ENCODE measurements at places on chromosomes 12 and 14.

DNA sequence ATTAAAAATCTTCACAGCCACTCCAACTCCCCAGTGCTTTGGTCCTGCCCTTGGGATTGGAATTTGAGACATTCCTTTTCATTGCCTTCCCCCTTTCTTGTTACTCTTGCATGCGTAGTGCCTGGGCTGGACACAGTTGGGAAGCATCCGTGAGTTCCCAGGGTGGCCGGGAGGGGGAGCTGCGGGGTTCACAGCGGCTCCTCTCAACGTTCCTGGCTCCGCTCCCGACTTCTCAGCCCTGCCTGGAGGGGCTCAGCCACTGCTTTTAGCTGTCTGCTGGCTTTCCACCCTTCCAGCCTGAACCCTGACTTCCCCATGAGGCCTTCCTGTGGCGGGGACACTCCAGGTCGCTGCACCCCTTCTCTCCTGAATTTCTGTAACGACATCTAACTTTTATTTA lies 3.2 kb downstream of the TEX52 start:
- DNase-seq: peak; percentile 58

DNA sequence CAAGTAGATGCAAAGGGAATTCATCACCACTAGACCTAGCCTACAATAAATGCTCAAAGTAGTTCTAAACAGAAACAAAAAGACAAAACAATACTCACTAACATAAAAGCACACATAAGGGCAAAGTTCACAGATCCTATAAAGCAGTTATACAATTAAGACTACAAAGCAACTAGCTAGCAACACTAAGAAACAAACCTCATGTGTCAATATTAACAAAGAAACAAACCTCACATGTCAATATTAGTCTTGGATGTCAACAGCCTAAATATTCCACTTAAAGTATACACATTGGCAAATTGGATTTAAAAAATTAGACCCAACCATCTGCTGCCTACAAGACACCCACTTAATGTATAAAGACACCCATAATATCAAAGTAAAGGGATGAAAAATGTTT lies 152.7 kb downstream of the KCNK10 start:
- DNase-seq: no peak

DNA sequence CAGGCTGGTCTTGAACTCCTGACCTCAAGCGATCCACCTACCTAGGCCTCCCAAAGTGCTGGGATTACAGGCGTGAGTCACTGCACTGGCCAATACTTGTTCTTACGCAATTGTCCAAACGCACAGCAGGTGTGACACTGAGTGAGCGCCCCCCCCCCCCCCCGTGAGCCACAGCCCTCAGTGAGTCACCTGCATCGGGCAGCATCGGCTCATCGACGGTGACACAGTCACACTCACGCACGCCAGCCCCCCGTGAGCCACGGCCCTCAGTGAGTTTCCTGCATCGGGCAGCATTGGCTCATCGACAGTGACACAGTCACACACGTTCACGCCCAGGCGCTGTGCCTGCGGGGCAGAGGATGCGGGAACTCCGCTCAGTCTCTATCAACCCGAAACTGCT lies 42.5 kb downstream of the GALNT9 start:
- no peak for DNase-seq

GRCh38 chr14:104576970-104577332 lies 2.6 kb upstream of the C14orf180 start:
- no peak for DNase-seq

DNA sequence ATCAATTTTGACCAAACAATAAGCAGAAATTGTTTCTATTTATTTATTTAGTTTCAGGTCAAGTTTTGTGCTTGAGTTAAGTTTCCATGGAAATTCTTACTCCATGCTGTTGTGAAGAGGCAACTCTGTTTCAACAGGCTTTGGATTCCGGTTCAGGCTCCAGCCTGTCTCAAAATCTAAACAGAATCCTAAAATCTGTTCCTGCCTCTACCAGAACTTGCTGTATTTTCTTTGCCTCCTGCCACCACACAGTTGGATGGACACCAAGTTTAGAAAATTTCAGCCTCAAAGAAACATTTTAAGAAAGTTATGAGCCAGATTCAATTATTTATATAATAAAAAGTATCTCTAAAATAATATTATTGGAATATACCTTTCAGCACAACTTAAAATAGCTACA lies 330.9 kb downstream of the FOXG1 start:
- no peak for DNase-seq

DNA sequence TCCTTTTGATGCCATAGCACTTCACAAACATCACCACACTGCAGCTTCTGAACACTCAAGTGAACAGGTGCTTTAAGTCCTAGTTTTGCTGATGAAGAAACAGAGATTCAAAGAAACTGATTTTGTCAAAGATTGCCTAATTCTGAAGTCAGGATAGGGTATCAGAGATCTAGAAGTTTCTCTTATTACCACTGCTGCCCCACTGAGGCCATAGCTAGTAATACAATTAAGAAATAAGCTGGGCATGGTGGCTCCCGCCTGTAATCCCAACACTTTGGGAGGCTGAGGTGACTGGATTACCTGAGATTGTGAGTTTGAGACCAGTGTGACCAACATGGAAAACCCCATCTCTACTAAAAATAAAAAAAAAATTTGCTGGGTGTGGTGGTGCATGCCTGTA lies 458.3 kb upstream of the SEL1L start:
- no peak for DNase-seq

Data from fibroblast of skin of left quadriceps (primary cell).